ENCODE measurements at places on chromosomes 7 and 10.

- DNase-seq: no peak
Measured at GRCh38 chr10:76191336-76191735, 759.9 kb downstream of the LRMDA start.

- no peak for DNase-seq
Measured at GRCh38 chr10:102673236-102673818, 29.0 kb downstream of the TRIM8 start.

DNA sequence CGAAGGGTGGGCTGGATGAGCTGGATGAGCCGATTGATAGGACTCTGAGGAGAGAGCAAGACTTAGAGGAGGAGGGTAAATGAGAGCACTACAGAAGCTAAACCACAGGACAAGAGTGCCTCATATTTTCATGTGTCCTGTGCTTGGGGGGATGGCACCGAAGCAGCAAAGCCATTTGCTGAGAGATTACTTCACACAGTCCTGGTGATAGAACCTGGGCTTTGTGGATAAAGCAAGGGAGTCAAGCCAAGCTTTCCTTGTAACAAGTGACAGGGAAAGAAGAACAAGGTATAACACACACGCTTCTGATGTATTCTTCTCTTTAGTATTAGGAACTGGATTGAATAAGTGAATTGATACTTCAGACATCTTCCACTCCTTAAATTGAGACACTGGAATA, 253.7 kb downstream of the ANKRD7 start:
- DNase-seq: no peak

DNA sequence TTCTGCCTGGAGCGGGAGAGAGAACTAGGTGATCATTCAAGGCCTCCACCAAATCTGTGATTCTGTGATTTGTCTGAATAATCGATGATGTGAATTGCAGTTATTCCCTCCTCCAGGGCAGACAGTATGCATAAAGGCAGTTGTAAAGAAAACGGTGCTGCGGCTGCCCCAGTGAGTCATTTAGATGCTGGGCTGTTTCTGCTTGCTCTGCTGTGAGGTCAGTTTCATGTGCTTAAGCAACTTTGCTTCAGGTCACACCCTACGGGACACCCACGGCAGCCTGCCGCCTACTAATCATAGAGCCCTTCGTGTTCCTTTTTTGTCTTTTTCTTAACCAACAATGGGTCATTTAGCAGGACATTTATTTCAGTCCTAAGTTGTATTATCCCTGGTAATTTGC, 158.1 kb upstream of the PITRM1 start:
- no peak for DNase-seq

DNA sequence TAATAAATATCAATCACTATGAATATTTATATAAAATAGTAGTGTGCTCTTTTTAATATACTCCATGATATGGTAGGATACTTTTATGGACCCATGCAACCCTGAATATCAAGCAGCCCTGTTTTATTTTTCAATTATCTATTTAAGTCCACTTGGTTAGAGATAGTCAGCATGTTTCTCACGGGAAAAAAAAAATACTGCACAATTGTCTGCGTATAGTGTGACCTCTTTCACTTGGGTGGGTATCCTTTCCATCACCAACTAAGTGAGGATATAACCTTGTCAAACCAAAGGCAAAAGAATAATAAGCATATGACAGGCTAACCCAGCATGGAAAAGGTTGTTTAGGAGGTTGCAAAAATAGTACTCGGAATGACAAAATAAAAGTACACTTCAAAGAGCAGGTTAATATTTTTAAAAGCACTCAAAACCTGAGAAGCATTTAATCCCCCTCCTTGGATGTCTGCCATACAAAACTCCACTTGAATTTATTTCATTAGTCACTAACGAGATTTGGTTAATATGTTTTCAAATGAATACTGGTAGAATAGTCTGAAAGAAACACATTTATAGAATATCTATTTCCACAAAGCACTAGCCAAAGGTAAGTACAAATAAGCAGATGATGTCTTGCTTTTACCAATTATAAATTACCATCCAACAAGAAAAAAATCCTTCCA, 76.5 kb downstream of the IMMP2L start:
- no peak for DNase-seq

- no peak for DNase-seq
Measured at GRCh38 chr7:150738591-150739001, 1.4 kb downstream of the GIMAP5 start.

- DNase-seq: no peak
Measured at GRCh38 chr7:32318300-32319011, 171.7 kb downstream of the LSM5 start.

DNA sequence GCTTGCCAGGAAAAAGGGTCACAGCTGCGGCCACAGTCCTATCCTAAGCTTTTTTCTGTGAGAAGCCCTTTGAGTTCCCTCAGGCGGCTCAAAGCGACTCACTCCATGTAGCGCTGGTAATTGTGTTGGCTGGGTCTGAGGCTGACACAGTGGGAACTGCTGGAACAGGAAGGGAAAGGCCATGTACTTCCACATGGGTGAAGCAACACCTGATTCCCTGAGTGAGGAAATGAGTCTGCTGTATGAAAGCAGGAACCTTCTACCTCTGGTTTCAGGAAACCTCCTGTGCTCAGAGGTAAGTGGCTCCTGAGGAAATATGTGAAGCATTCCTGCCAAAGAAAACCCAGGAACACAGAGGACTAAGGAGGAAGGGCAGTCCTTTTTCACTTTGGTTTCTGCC, 734.6 kb upstream of the SORCS1 start:
- DNase-seq: no peak

GRCh38 chr7:27897441-27897847, 157.5 kb downstream of the TAX1BP1 start:
- DNase-seq: no peak
